ENCODE measurements at places on chromosomes 4 and X.

- no peaks in the 10 kb centered on the region for H3K27me3 ChIP-seq
- peak overlapping the region; percentile 69 for H3K4me3 ChIP-seq
- no peaks in the 10 kb centered on the region for H3K36me3 ChIP-seq
- H3K27ac ChIP-seq, result peak overlapping the region; percentile 82
- H3K4me1 ChIP-seq, result peaks cover 17% of the 10 kb centered on the region
- no peak for DNase-seq
These were observed 5.2 kb downstream of the PNMA5 start for GRCh38 chrX:152988536-152989291.

- H3K36me3 ChIP-seq, result no peaks in the 10 kb centered on the region
- H3K4me1 ChIP-seq, result no peaks in the 10 kb centered on the region
- no peaks in the 10 kb centered on the region for H3K27me3 ChIP-seq
- H3K4me3 ChIP-seq, result no peak overlapping the region
- DNase-seq, result no peak
These were observed 99.0 kb upstream of the SPANXC start for GRCh38 chrX:141341341-141341740.

DNA sequence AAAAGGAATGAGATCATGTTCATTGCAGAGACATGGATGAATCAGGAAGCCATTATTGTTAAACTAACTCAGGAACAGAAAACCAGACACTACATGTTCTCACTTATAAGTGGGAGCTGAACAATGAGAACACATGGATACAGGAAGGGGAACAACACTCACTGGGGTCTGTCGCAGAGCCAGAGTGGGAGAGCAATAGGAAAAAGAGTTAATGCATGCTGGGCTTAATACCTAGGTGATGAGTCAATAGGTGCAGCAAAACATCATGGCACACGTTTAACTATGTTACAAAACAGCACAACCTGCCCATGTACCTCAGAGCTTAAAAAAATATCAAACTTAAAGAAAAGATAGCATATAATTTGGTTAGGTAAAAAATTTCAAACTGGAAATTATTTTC, 281.4 kb downstream of the PABPC4L start:
- no peaks in the 10 kb centered on the region for H3K27me3 ChIP-seq
- no peak overlapping the region for H3K27ac ChIP-seq
- H3K4me3 ChIP-seq, result no peak overlapping the region

GRCh38 chrX:129772796-129773431, 6.8 kb upstream of the SASH3 start:
- H3K4me3 ChIP-seq, result peak overlapping the region; percentile 62
- H3K27ac ChIP-seq, result peak overlapping the region; percentile 97
- no peaks in the 10 kb centered on the region for H3K36me3 ChIP-seq
- H3K27me3 ChIP-seq, result no peaks in the 10 kb centered on the region

DNA sequence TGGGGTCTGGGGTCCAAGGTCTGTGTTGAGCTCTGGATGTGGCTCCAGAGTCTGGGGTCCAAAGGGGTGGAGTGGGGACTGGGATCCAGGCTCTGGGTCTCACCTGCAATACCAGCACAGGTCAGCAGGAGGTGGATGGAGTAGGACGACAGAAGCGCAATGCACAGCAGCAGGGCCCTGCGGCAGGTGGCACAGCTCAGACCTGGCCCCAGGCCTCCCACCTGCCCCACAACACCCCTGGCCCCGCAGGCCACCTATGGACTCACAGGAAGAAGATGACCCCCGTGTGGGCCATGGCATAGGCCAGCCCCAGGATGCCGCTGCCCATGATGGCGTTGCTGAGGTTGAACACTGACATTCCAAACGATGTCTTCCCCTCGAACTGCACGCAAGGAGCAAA, 3.4 kb downstream of the SLC38A5 start:
- no peak for DNase-seq
- H3K4me1 ChIP-seq, result peaks cover 12% of the 10 kb centered on the region
- peak overlapping the region; percentile 15 for H3K4me3 ChIP-seq
- no peak overlapping the region for H3K27ac ChIP-seq
- no peaks in the 10 kb centered on the region for H3K27me3 ChIP-seq
- H3K36me3 ChIP-seq, result peaks cover 23% of the 10 kb centered on the region

DNA sequence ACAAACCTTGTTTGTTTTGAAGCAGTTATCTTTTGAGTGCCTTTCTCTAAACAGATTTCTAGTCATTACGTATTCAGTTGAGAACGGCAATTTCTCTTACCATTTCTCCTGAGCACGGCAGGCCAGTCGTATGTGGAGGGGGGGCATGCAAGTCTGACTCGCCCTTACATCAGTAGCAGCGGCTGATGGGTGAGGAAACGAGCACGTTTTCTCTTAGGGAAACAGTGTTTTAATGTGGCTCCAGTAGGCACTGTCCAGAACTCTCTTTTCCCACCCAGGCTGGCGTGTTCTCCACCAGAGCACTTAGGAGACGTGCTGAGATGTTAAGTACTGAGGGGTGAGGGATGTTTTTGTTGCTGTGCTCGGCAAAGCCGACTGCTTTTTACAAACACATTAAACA, 240.5 kb downstream of the STIM2 start:
- H3K27ac ChIP-seq, result no peak overlapping the region
- H3K36me3 ChIP-seq, result no peaks in the 10 kb centered on the region
- no peak overlapping the region for H3K4me3 ChIP-seq
- DNase-seq, result no peak

DNA sequence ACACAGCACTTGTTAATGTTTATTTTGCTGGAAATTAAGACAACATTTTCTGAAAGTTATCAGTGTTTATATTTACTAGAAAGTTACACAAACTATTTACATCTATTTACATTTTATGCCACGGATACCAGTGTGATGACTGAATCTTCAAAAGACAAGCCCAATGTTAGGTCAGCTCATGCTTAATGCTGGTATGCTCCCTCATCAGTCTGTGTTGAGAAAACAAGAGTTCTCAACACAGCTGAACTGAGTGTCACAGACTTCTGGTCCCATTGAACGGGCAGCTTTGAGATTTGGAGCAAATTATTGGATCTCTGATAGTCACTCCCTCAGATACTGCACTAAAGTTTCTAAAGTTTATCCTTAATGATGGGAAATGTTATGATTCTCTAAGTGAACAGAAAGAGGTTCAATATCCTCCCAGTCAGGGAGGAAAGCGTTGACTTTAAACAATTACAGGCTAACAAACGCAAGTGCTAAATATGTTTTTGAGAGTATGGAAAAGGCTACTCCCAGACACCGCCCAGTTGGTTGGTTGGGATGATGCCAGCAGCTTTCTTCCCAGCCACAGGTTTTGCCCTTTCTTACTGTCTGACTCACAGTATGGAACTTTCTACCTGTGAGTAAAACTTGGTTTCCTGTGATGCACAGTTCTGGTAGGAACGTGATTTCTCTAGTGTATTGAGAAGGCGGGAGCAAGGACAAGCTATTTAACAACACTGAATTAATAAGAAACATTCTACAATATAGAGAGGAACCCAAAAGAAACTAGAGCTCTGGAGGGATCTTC, 1293.6 kb upstream of the TENM3 start:
- H3K36me3 ChIP-seq, result no peaks in the 10 kb centered on the region
- H3K4me3 ChIP-seq, result no peak overlapping the region
- no peak overlapping the region for H3K27ac ChIP-seq
- no peaks in the 10 kb centered on the region for H3K4me1 ChIP-seq
- no peaks in the 10 kb centered on the region for H3K27me3 ChIP-seq

GRCh38 chr4:40995850-40996249, 218.5 kb downstream of the APBB2 start:
- no peaks in the 10 kb centered on the region for H3K27me3 ChIP-seq
- H3K4me1 ChIP-seq, result peaks cover 16% of the 10 kb centered on the region

DNA sequence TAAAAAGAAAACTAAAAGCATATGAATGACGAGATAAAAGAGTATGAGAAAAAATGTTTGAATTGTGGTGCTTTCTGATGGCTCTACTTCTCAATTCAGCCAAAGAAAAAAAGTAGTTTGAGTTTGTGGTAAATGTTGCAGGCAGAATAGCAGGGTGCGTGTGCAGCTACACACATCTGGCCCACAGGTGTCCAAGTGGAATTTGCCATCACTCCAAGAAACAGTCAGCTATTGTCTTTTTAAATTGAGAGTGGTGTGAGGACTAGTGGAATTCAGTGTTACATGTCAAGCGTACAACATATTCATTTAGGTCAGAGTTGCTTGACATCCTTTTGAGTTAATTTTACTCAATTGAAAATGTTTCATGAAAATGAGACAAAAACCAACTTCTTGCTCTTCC, 424.8 kb upstream of the MAD2L1 start:
- no peaks in the 10 kb centered on the region for H3K27me3 ChIP-seq
- H3K27ac ChIP-seq, result no peak overlapping the region
- DNase-seq, result no peak

- H3K4me3 ChIP-seq, result peak overlapping the region; percentile 55
- H3K27ac ChIP-seq, result peak overlapping the region; percentile 95
- DNase-seq, result no peak
- H3K27me3 ChIP-seq, result no peaks in the 10 kb centered on the region
These were observed 171.2 kb downstream of the TMA16 start for GRCh38 chr4:163665521-163666331.

DNA sequence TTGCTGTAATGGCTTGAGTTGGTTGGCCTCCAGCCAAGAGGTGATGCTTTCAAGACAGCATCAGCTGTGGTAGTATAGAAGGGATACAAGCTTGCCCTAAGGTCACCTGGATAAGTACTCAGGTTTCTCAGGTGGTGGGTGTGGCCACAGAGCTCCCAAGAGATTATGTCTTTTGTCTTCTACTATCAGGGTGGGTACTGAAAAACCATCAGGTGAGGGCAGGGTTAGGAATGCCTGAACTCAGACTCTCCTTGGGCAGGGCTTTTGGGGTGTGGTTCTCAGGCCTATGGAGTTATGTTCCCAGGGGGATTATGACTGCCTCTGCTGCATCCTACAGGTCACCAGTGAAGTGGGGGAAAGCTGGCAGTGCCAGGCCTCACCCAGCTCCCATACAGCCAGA, 654.6 kb upstream of the GALNT7 start:
- H3K27me3 ChIP-seq, result no peaks in the 10 kb centered on the region
- H3K27ac ChIP-seq, result no peak overlapping the region
- no peaks in the 10 kb centered on the region for H3K36me3 ChIP-seq
- H3K4me1 ChIP-seq, result no peaks in the 10 kb centered on the region
- no peak overlapping the region for H3K4me3 ChIP-seq

DNA sequence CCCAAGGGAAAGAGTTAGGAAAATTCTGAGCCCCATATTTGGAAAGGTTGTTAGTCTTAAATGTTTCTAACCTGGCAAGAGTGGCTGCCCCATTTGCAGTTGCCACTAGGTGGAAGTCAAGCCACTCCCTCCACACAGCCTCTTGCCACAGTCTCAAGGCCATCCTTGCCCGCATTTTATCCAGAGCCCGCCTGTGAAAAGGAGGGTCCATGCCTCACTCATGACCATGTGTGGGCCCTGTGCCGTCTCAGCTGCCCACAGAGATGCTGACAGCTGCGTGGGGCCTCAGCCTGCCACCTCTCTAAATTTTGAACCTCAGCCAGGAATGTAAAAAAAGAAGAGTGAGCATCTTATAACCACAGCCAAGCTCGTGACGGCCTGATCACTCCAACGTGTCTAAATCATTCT, 201.5 kb upstream of the FAM241A start:
- no peaks in the 10 kb centered on the region for H3K4me1 ChIP-seq
- H3K4me3 ChIP-seq, result no peak overlapping the region
- H3K36me3 ChIP-seq, result no peaks in the 10 kb centered on the region
- no peak for DNase-seq
- H3K27ac ChIP-seq, result no peak overlapping the region

GRCh38 chr4:5691491-5692132, 16.7 kb downstream of the EVC2 start:
- no peaks in the 10 kb centered on the region for H3K36me3 ChIP-seq
- H3K4me3 ChIP-seq, result no peak overlapping the region
- no peak for DNase-seq

DNA sequence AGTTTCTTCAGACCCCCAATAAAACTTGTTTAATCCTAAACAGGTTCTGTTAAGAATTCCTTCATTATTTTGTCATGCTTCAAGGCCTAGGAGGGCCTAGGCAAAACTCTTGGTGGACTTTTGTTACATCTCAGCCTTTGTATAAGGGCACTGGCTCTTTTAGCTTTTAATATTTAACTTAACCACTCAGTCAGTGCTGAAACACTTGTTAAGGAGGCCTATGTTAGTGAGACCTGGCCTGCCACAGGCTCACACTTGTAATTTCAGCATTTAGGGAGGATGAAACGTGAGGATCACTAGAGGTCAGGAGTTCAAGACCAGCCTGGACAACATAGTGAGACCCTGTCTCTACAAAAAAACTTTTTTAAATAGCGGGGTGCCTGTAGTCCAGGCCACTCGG, 32.7 kb upstream of the PGK1 start:
- no peak overlapping the region for H3K27ac ChIP-seq
- no peak for DNase-seq
- no peaks in the 10 kb centered on the region for H3K27me3 ChIP-seq
- no peak overlapping the region for H3K4me3 ChIP-seq
- no peaks in the 10 kb centered on the region for H3K4me1 ChIP-seq
- H3K36me3 ChIP-seq, result no peaks in the 10 kb centered on the region

DNA sequence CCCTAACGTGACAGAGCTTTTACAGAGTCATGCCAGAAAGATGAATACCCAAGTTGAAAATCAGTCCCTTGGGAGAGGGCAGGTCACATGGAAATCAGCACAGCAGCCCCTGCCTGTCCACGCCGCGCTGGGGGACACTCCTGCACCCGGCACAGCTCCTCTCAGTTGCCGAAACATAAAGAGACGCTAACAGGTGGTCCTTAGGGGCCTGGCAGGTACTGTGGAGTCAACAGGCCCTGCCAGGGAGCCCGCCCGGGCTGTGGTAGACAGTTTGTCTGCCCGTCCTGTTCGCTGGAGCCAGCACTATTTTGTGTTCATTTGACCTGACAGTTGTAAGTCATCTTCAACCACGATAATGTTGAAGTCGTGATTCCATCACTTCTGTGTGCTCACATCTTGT, 30.5 kb downstream of the NELFA start:
- H3K4me1 ChIP-seq, result no peaks in the 10 kb centered on the region
- no peaks in the 10 kb centered on the region for H3K27me3 ChIP-seq
- H3K4me3 ChIP-seq, result no peak overlapping the region
- no peak for DNase-seq
- peaks cover 78% of the 10 kb centered on the region for H3K36me3 ChIP-seq

DNA sequence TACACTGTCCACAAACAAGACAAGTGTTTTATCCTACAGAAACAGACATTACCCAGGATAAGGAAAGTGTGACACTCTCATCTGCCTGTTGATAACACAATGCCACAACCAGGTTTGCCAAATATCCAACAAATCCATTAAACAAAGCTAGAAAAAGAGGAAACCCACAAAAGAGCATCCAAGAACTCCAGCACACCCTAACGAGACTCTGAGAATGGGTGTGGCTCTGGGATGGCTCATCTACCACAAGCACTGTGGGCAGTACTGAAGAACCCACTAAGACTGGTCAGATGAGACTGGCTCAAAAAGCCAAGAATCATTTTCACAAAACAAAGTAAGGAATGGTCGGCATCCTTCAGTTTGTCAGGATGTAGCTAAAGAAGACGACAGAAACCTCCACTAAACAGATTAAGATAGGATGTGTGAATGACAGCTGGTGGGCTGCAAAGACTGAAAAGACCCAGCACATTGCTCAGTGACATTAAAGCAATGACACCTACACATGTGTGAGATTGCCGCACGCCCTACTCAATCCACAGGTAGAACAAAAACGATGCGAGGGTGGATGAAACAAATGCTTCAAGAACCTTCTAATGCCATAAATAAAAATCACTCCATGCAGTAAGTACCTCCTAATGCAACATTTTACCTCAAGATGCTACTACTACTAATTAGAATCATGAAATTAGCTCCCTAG, 14.7 kb downstream of the ATP8A1 start:
- H3K36me3 ChIP-seq, result no peaks in the 10 kb centered on the region
- peaks cover 99% of the 10 kb centered on the region for H3K4me1 ChIP-seq
- H3K27me3 ChIP-seq, result no peaks in the 10 kb centered on the region
- peak overlapping the region; percentile 92 for H3K27ac ChIP-seq
- no peak for DNase-seq
